ENCODE measurements at places on chromosomes 1 and 21.

GRCh38 chr1:162300057-162300917, 76.4 kb downstream of the SPATA46 start:
- no peak for DNase-seq

- peak; percentile 50 for DNase-seq
Observed at GRCh38 chr1:61012341-61012761, 70.0 kb upstream of the NFIA start.

DNA sequence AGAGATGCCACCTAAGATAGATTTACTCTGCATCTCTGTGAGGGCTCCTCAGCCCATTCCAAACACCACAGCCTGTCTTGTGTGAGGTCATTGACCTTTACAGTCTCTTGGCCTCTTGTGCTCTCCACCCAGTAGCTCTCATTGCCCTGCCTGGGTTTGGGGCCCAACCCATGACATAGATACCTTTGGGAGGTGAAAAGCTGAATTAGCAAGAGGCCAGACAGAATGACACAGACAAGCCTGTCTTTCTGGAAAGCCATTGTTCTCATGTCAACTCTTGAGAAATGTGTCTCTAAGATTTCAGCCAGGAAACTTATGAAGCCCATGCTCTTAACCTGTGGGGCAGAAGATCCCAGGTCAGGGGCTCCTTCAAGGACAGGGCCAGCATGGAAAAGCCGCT, 18.4 kb upstream of the F3 start:
- no peak for DNase-seq

- DNase-seq = no peak
Observed at GRCh38 chr1:116545359-116545705, 25.5 kb downstream of the CD58 start.

GRCh38 chr21:36917471-36918158, 48.9 kb downstream of the HLCS start:
- no peak for DNase-seq

- no peak for DNase-seq
Observed at GRCh38 chr21:44347911-44348451, 5.4 kb upstream of the TRPM2 start.

All from hematopoietic multipotent progenitor cell treated with erythropoietin and hydrocortisone succinate and interleukin-3 and kit ligand, for 8 days (in vitro differentiated cells).